ENCODE measurements at places on chromosomes 5 and 9.

DNA sequence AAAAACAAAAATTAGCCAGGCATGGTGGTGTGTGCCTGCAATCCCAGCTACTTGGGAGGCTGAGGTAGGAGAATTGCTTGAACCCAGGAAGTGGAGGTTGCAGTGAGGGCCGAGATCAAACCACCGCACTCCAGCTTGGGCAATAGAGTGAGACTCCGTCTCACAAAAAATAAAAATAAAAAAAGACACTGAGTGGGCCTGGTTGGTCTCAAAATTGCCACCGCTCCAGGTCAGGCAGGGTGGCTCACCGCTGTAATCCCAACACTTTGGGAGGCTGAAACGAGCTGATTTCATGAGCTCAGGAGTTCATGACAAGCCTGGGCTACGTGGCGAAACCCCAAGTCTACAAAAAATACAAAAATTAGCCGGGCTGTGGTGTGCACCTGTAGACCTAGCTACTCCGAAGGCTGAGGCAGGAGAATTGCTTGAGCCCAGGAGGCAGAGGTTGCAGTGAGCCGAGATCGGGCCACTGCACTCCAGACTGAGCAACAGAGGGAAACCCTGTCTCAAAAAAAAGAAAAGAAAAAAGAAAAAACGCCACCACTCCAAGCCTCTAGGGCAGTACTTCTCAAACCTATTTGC, 1.8 kb downstream of the STK10 start:
- H3K4me3 ChIP-seq: peak overlapping the region; percentile 96
- no peak for DNase-seq
- peak overlapping the region; percentile 89 for H3K27ac ChIP-seq
- no peaks in the 10 kb centered on the region for H3K36me3 ChIP-seq
- peaks cover 24% of the 10 kb centered on the region for H3K4me1 ChIP-seq

DNA sequence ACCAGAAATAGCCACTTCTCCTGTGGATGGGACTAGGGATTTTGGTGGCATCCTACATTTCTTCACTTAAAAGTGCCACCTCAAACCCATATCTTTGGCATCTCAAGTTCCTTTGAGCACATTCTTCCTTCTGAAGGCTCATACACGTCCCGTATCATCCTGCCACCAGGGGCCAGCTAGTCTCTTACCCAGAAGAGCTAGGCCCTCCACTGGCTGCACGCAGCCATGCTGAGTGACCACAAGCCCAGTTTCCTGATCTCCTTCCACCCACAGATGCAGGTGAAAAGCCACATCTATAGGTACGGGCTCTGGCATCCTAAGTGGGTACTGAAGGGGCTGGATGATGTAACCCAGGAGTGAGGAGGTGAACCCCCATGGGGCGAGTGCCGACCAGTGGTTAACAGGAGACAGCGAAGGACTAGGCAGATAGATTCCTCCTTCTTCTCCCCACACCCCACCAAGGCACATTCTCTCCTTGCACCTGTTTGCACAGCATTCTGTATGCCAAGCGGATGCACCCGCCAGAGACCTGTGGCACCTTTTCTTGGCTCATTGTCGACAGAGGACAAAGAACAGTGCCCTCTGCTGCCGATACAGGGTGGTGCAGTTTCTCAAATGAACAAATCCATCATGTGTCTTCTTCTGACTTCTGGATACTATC, 14.4 kb upstream of the SCGB3A1 start:
- no peak overlapping the region for H3K4me3 ChIP-seq
- no peaks in the 10 kb centered on the region for H3K4me1 ChIP-seq
- no peak overlapping the region for H3K27ac ChIP-seq
- no peak for DNase-seq
- no peaks in the 10 kb centered on the region for H3K27me3 ChIP-seq

DNA sequence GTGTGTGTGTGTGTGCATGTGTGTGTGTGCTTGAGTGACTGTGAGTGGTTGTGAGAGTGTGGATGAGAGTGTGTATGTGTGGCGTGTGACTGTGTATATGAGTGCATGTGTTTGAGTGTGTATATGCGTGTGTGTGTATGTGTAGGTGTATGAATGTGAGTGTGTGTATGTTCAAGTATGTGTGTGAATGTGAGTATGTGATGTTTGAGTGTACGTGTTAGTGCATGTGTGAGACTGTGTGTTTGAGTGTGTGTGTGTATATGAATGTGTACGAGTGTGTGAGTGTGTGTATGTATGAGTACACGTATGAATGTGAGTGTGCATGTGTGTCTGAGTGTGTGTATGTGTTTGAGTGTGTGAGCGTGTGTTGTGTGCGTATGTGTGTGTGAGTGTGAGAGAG, 47.8 kb downstream of the KCNIP1 start:
- H3K27ac ChIP-seq: no peak overlapping the region
- no peaks in the 10 kb centered on the region for H3K27me3 ChIP-seq
- no peak overlapping the region for H3K4me3 ChIP-seq
- no peaks in the 10 kb centered on the region for H3K36me3 ChIP-seq
- no peaks in the 10 kb centered on the region for H3K4me1 ChIP-seq

DNA sequence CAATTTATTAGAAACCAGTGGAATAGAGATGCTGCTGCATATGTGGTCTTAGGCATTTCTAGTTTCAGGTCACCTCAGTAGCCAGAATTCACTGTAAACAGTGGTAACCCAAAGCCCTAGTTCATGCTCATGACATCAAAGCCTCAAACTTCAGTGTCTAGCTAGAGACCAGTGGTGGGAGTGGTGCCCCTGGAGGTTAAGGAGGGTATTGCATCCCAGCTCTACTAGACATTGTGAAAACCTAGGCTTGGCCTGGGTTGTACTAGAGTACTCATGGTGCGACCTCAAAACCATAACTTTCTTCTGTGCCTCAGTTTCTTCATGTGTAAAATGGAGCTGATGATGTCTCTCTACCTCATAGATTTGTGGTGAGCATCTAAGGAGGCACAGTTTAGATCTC, 18.8 kb downstream of the COL5A1 start:
- no peaks in the 10 kb centered on the region for H3K36me3 ChIP-seq
- H3K4me1 ChIP-seq: peaks cover 72% of the 10 kb centered on the region
- no peaks in the 10 kb centered on the region for H3K27me3 ChIP-seq
- no peak for DNase-seq
- no peak overlapping the region for H3K27ac ChIP-seq

DNA sequence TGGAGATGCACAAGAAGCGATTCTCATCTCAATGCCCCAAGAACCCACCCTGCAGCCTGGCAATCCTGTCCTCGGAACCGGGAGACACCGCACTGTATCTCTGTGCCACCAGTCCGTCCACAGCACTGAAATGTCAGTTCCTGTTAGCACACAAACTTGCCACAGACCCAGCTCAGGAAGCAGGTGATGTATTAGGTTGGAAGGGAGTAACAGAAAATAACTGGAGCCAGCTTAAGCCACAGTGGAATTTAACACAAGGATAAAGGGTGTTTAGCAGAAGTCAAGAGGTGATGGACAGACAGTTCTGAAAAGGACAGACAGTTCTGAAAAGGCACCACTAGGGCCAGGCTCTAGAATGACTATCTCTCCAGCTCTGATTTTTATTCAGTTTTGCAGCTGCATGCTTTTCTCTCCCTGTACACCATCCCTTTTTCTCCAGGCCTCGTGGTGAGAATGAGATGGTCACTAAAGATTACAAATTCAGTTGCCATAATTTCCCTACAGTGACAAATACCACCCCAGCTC, 114.4 kb downstream of the ANKRD18B start:
- H3K4me3 ChIP-seq: no peak overlapping the region
- no peaks in the 10 kb centered on the region for H3K4me1 ChIP-seq
- no peak overlapping the region for H3K27ac ChIP-seq
- DNase-seq: no peak
- no peaks in the 10 kb centered on the region for H3K27me3 ChIP-seq
- H3K36me3 ChIP-seq: no peaks in the 10 kb centered on the region

- no peaks in the 10 kb centered on the region for H3K4me1 ChIP-seq
- H3K27me3 ChIP-seq: no peaks in the 10 kb centered on the region
These were observed 494.8 kb downstream of the MAT2B start for GRCh38 chr5:164000241-164000640.

- no peaks in the 10 kb centered on the region for H3K36me3 ChIP-seq
- no peaks in the 10 kb centered on the region for H3K27me3 ChIP-seq
- no peak overlapping the region for H3K4me3 ChIP-seq
- DNase-seq: no peak
- no peaks in the 10 kb centered on the region for H3K4me1 ChIP-seq
These were observed 29.0 kb upstream of the PAPPA start for GRCh38 chr9:116124472-116125040.

DNA sequence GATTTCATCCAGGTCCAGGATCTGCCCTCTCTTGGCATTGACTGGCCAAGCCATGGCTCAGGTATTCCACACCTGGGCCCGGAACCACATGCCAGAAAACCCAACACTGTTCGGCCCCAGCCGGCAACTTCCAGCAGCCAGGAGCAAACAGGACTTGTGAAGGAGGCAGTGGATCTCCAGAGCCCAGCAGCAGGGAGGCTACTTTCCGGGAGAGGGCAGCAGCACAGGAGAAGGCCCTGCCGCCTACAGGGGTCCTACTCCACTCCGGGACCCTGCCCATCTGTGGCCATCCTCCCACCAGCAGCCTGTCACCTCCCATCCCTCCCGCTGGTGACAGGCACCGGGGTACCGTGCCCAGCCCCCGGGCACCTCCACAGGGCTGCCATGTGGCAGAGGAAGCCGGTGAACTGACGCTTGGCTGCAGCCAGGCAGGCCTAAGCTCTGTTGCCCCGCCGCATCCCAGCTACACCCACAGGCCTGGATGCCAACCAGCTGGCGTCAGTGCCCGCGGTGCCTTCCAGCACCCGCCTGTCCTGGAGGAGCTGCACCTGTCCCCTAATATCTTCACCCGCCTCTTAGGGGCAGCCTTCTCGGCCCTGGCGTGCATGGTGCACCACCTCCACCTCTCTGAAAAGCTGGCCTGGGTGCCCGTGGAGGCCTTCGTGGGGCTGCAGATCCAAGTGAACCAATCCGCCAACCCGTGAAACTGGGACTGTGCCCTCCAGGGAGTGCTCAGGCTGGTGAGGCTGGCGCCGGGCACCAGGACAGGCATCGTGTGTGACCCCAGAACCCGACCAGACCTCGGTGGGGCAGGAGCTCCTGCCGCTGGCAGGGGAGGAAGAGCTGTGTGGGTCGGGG, 18.9 kb upstream of the SLC30A5 start:
- no peaks in the 10 kb centered on the region for H3K36me3 ChIP-seq
- H3K27me3 ChIP-seq: no peaks in the 10 kb centered on the region
- no peak overlapping the region for H3K4me3 ChIP-seq

- no peak for DNase-seq
- H3K36me3 ChIP-seq: no peaks in the 10 kb centered on the region
- H3K27ac ChIP-seq: no peak overlapping the region
These were observed 218.8 kb upstream of the MSX2 start for GRCh38 chr5:174505621-174506020.

DNA sequence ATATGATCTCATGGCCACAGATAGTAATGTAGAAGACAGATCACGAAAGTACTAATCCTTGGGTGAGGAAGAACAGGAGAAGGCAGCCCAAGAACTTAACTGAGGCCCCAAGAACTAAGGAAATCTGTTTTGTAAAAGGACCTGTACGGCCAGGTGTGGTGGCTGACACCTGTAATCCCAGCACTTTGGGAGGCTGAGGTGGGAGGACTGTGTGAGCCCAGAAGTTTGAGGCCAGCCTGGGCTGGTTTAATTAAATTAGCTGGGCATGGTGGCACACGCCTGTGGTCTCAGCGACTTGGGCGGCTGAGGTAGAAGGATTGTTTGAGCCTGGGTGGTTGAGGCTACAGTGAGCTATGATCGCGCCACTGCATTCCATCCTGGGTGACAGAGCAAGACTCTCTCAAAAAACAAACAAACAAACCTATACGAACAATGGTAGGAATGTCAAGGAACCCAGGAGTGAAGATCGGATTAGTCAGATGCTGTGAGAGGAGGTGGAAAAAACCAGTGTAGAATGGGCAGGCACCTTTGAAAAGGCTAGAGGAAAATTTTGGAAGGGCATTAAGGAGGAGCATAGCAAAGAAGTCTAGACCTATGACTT, 283.8 kb upstream of the DMRT1 start:
- H3K4me3 ChIP-seq: no peak overlapping the region
- H3K27me3 ChIP-seq: no peaks in the 10 kb centered on the region
- no peak for DNase-seq
- peaks cover 11% of the 10 kb centered on the region for H3K4me1 ChIP-seq

GRCh38 chr5:177468329-177468684, 5.1 kb downstream of the DBN1 start:
- no peak overlapping the region for H3K4me3 ChIP-seq
- H3K36me3 ChIP-seq: no peaks in the 10 kb centered on the region
- no peak overlapping the region for H3K27ac ChIP-seq
- H3K4me1 ChIP-seq: peaks cover 42% of the 10 kb centered on the region

DNA sequence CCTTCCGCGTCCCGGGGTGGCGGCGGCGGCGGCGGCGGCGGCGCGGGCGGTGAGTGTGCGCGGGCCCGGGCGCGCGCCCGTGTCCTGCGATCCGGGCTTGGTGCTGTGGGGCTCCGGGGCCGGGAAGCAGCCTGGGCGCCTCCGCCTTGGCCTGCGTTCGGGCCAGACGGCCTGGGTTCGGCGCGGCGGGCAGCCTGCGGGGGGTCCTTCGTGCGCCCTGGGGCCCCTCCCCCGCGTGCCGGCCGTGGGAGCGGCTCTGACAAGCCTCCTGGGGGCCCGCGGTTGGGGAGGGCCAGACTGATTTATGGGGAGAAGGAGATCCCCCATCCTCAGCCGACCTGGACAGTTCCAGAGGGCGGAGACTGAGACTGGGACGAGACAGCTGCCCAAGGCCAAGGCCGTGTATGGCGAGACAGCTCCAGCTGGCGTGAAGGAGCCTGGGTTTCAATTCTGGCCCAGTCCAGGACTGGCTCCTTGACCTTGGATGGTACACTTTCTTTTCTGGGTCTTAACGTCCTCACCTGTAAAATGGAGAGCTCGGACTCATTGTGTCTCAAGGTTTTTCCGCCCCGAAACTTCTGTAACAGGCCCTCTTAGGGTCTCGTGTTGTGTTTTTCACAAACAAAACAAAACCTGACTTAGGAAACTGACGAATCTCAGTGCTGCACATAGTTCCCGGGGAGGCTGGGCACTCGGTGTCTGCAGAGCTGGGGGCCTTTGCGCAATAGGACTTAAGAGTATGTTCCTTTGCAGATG, 603 bp downstream of the TMEM268 start:
- H3K4me1 ChIP-seq: peaks cover 26% of the 10 kb centered on the region
- peak overlapping the region; percentile 88 for H3K27ac ChIP-seq
- no peak for DNase-seq
- H3K27me3 ChIP-seq: no peaks in the 10 kb centered on the region

- no peaks in the 10 kb centered on the region for H3K27me3 ChIP-seq
- no peak overlapping the region for H3K4me3 ChIP-seq
- H3K36me3 ChIP-seq: no peaks in the 10 kb centered on the region
- no peaks in the 10 kb centered on the region for H3K4me1 ChIP-seq
These were observed 6.1 kb downstream of the SARDH start for GRCh38 chr9:133731876-133732638.

DNA sequence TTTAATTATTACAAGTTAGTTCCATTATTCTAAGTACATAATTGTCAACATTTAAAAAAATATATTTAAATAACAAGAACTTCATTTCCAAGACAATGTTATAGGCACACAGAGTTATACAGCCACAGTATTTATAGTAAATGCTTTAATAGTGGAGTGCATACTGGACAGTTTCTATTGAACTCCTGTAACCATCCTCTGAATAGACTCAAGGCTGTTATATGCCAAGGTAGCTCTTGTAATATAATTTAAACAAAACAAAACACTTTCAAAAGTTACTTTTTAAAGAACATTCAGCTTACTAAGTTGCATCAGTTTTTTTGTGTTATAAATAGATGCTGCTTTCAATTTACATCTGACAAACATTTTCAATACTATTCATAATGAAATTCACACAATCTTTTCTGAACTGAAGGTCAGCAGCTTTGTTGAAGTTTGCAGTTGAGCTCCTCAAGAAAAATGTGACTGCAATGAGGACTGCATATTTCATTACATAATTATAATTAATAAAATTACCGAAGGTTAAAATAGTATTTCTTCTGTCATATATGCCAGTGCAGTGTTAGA, 549.9 kb upstream of the CYLC2 start:
- H3K4me1 ChIP-seq: no peaks in the 10 kb centered on the region
- H3K27me3 ChIP-seq: no peaks in the 10 kb centered on the region
- H3K4me3 ChIP-seq: no peak overlapping the region
- H3K36me3 ChIP-seq: no peaks in the 10 kb centered on the region
- H3K27ac ChIP-seq: no peak overlapping the region
